ENCODE measurements at places on chromosomes 6 and 20.

DNA sequence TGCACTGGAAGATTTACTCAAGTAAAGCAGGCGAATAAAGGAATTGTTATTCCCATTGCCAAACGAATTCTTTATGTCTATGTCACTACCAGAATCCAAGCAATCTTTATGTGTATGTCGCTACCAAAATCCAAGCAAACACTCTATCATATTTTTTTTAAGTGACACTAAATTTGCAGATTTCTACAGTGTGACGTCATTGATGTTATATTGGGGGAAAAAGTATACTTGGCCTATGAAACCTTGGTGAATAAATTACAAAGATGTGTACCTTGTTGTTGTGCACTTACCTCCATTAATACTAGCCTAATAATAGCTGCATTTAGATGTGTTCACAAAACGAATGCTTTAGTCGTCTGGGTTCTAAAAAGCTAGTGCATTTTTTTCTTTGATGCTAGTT lies 957 bp downstream of the TTK start:
- DNase-seq, result no peak

GRCh38 chr20:60272790-60273189 lies 314.6 kb downstream of the CDH26 start:
- no peak for DNase-seq

DNA sequence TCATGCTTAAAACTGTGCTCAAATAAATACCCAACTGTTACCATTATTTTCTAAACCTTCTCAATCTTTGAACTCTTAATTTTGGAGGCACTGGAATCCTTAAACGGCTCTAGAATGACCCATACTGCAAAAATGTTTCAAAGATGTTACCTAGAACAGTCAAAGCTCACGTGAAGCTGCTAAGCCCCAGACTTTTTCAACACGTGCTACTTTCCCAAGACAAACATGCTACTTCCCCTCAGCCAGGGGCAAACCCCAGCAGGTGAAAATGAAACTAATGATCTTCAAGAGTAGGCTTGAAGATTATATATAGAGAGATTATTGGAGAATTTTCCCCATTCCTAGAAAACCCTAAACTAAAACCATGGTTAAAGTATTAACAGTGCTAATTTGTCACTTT lies 28.1 kb downstream of the HUS1B start:
- no peak for DNase-seq

- DNase-seq, result peak; percentile 95
Observed at GRCh38 chr20:53899351-53900167, 170.8 kb downstream of the BCAS1 start.

DNA sequence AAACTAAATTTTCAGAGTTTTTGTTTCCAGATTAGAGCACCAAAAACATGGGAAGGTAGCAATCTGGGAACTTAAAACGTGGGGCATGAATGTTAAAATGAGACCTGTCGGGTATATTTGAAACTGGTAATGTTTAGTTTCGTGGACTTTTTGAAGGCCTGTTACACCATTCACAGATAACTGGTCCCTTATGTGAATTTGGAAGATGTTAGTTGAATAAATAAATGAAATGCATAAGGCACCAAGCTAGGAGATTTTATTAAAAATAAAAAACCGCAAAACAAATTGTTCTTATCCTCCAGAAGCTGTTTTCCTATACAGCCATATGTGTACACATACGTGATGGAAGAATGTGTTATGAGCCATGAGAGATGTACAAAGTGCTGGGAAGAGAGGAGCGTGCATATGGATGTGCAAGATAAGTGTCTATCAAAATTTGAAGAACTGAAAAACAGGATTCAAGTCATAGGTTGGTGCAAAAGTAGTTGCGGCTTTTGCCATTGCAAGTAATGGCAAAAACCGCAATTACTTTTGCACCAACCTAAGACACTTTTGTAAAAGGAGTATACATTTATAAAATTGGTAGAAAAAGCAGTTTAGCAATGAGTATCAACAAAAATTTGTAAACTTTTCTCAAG lies 700 bp upstream of the MCUR1 start:
- peak; percentile 29 for DNase-seq

DNA sequence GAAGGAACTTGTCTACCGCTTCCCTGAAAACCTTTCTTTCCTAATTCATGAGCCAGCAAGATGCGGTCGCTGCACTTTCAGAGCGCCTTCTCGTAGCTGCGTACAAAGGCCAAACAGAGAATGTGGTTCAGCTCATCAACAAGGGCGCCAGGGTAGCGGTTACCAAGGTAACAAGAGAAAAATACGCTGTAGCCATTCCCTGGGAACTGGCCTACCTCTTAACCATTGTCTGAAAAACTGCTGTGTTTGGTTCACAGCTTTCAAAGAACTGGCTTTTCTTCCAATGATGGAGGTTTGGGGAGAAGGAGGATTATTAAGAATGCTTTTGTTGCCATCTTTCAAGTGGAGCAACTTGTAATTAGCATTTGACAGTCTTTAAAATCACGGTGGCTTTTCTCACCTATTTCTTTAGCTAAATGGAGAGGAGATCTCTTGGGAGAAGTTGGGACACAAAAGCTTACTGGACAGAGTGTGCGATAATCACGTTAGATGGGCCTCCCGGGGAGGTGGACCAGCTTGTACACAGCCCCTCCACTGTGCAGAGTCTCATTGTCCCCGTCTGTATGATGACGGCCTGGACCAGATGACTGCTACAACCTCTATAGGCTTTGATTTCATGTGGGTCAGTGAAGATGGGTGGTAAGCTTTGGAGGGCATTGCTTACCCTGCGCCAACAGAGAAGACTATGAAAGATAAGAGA lies 71.5 kb downstream of the LYRM2 start:
- DNase-seq, result no peak

DNA sequence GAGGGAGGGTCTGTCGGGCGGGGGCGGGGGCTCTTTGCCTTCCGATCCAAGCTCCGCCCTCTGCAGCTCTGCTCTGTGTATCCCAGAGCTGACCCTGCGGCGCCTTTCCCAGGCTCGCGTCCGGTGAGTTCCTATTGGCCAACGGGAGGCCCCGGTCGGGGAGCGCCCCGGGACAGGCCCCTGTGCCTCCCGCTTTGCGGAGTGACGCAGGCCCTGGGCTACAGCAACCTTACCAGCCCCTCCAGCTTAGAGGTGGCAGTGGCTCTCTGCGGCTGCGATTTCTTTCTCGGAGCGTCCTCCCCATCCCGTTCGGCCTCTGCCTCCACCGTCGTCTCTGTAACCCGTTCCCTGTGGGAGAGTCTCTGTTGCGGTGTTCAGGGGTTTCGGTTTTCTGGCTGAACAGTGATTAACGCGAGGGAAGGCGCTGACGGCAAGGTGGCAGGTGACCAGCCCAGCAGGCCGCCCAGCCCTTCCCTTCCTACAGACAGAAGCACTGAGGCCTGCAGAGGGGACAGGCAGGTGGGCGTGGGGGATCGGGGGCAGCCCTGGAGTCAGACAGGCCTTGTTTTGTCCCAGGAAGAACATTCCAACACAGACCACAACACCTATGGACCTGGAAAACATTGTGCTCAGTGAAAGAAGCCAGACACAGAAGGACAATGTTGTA lies 18.1 kb upstream of the CEBPB start:
- peak; percentile 77 for DNase-seq

DNA sequence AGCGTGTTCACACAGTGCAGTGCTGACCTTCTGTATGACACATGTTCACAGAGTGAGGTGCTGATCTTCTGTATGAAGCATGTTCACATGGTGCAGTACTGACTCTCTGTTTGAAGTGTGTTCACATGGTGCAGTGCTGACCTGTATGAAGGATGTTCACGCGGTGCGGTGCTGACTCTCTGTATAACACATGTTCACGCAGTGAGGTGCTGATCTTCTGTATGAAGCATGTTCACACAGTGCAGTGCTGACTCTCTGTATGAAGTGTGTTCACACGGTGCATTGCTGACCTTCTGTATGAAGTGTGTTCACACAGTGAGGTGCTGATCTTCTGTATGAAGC lies 10.8 kb upstream of the SERPINB1 start:
- no peak for DNase-seq

DNA sequence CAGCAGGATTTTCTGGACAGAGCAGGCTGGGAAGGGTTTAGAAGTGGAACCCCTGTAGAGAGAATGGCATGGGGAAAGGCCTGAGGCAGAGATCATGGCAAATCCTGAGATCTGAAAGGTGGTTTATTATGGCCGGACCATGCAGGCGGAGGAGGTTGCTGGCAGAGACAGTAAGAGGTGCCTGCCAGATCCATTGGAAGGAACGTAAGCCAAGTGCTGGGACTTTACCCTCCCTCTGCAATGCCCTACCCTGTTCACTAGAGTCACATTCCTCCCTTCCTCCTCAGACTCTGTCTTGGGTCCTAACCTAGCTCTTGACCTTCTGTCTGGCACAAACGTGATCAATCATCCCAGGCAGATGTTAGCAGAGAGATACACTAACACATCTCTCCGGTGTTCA lies 66.4 kb upstream of the SLC22A23 start:
- DNase-seq, result no peak

DNA sequence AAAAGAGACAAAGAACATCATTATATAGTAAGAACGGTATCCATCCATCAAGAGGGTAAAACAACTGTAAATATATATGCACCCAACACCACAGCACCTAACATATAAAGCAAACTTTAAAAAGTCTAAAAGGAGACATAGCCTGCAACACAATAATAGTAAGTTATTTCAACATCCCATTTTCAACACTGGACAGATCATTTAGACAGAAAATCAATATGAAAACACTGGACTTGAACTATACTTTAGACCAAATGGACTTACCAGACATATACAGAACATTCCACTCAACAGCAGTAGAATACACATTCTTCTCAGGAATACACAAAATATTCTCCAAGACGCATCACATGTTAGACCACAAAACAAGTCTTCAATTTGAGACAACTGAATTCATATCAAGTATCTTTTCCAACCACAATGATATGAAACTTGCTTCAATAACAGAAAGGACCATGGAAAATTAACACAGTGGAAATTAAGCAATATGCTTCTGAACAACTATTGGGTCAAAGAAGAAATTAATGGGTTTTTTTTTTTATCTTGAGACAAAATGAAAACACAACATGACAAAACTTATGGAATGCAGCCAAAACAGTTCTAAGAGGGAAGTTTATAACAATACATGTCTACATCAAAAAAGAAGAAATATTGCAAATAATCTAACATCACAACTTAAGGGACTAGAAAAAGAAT lies 23.9 kb upstream of the ASF1A start:
- peak; percentile 55 for DNase-seq

DNA sequence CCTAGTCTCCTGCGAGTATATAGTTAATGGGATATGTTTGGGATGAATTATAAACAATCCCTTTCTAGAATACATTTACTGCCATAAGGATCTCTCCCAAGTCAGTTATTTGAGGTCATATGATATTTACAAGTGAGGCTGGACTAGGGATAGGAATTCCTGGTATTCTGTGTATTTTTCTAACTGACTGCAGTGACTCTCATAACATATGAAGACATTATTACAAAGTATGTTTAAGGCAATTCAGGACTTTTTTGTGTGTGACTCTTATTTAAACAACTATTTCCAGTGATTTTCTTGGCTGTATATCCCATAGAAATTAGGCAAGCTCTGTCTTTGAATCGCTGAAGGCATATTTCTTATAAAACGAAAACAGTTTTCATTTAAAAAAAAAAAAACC lies 18.4 kb upstream of the TNFAIP3 start:
- no peak for DNase-seq
